ENCODE measurements at places on chromosomes 2 and 18.

- peak; percentile 93 for DNase-seq
These were observed 64.7 kb downstream of the STK25 start for GRCh38 chr2:241443486-241444223.

DNA sequence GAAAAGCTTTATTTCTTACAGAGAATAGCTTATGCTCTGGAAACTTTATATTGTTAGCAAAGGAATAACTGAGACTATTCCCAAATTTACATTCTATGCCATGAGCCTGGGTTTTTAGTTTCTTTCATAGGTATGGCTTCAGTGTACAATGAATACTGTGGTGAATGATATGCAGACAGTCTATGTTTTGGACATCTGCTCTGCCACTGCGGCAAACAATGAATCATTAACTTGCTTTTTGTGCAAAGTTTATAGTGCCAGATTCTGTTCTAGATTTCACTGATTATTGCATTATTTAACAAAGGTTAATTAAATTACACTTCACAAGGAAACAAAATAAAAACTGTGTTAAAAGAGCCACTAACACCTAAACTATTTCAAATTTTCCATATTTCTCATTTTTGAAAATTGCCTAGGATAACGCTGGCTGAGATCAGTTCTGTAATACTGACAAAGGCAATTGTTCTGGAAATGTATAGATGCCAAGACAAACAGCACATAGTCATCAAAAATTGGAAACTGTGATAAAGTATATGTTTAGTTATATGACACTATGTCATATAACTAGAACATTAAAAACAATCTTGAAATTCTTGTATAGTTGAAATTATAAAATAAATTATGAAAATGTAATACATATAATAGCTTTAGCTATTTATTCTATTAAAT, 74.7 kb downstream of the ITSN2 start:
- DNase-seq = no peak

DNA sequence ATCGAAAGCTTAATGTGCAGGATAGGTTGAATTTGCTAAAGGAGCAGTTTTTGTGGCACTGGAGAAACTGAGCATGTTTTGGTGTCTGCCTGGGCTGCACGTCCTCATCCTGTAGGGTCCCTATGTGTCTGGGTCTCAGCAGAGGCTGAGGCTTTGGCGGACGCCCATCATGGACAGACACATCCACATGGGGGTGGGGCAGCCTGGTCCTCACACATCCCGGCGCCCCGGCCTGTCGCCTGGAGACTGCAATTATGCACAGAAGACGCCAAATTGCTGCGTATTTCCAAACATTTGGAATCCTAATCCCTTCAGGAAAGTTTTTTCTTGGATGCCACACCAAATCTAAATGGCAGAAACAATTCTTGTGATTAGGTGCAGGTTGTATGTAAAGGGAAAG, 128.2 kb upstream of the TWIST2 start:
- DNase-seq = no peak

DNA sequence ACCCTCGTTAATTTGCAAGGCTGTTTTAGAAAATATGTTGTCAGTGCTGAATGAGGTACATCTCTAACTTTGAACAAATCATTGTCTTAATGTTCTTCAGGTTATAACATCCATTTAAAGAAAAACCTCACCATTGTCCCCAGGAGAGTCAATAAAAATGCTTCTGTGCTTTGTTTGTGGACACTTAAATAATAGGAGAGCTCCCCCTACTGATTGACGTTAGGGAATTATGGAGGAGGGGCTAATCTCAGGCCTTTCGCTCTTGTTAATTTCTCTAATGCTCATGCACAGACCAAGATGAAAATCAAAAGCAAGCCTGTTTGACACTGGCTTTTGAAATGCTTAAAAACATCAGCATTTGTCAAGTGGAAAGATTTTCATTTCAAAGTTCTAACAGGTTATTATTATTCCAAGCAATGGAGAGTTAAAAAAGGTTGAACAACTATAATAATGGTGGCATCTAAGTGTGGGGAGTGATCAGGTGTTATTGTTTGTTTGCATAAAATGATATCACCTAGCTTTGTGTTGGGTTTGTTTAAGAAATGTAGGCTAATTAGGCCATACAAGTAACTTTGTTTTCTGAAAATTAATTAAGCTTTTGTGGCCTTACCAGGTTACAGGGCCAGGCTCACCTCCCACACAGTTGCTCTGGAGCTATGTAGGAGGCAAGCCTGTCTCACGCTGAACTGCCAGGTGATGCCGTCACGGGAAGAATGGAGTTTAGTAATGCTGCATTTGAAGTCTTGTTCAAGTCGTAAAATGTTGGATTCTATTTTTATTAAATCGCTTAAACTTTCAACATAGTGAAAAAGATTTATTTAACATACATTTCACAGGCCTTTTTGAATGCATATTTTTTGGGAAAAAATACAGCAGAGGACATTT, 51.7 kb upstream of the SMIM21 start:
- DNase-seq = peak; percentile 54

DNA sequence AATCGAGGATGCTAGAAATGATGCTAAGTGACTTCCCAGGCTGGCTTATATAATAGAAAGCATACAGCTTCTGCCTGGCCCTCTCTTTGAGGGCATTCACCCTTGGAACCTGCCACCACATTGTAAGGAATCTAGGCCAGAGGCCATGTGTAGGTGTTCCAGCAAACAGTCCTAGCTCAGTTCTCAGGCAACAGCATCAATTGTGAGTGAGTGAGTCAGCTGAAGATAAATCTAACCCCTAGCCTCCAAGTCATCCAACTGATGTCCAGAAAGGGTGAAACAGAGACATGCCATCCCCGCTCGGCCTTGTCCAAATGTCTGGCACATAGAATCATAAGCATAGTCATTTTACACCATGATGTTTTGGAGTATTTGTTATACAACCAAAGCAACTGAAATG, 324.3 kb upstream of the KLHL14 start:
- no peak for DNase-seq

- DNase-seq = no peak
These were observed 98.4 kb downstream of the PIEZO2 start for GRCh38 chr18:11050966-11051365.

DNA sequence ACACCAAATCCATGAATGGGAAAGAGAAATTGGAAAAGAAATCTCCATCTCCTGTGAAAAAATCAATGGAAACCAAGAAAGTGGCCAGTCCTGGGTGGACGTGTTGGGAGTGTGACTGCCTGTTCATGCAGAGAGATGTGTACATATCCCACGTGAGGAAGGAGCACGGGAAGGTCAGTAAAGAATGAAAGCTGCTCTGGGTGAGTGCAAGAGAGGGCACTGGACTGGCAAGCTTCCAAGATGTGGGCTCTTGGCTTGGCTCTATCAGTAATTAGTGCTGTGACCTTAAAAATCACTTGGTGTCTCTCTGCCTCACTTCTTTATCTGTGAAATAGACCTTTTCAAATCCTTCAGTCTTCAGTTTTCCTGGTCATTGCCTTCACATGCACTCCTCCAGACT, 89.0 kb downstream of the ZNF532 start:
- DNase-seq = no peak

DNA sequence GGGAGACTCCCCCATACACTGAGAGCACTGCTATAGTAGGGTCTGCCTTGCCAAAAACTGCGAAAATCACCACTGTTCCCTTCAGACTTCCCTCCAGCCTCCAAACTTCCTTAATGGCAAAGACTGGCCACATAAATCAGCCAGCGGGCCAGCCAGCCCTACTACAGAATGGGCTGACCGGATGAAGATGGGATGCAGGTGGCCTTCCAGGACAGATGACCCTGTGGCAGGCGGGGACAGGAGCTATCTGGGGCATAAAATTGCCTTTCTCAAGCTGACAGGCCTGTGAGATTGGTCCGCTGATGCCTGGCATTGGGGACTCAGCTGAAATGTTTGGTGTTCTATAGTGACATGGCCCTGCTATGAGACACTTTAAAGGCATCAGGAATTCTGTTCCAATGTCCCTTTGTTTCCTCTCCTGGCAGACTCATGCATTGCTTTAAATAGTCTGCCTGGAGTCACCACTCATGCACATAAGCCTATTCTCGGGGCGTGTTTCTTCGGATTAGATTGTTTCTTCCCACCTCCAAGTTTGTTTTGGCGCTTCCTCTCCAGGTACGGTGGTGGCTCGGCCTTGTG, 135.9 kb downstream of the ALPK2 start:
- DNase-seq = no peak

GRCh38 chr2:43238176-43238575, 11.8 kb upstream of the ZFP36L2 start:
- DNase-seq = no peak

DNA sequence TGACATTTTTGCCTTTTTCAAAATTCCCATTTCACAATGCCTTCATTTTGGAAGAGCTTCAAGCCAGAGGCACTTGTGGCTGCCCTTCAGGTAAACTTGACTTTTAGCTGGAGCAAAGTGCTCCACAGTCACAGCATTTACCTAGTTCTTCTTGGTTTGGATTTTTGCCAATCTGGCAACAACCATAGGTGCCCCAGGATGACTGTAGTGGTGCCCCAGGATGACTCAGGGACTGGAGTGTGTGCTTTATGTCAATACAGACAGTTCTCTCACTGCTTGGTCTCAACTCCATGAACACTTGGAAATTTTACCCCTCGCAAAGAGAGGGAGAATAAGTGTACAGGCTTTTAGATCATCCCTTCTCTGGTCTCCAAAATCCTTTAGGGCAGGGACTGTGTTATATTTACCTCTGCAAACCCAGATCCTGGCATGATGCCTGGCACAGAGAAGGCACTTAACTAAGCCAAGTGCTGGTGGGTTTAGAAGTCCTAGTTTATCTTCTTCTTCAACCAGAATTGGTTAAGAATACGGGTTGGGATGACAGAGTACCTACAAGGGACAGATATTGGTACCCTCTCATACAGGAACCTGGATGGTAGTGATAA, 15.3 kb upstream of the PTPN4 start:
- DNase-seq = no peak

- no peak for DNase-seq
These were observed 66.5 kb downstream of the AGAP1 start for GRCh38 chr2:235560345-235560744.
